ENCODE measurements at places on chromosomes 1 and 21.

GRCh38 chr1:109500941-109501381 is 7.1 kb downstream of the CYB561D1 start:
- no peak for DNase-seq

GRCh38 chr1:246947255-246947654 is 15.5 kb upstream of the AHCTF1 start:
- DNase-seq, result no peak

GRCh38 chr1:63148825-63149645 is 173.3 kb upstream of the FOXD3 start:
- no peak for DNase-seq

DNA sequence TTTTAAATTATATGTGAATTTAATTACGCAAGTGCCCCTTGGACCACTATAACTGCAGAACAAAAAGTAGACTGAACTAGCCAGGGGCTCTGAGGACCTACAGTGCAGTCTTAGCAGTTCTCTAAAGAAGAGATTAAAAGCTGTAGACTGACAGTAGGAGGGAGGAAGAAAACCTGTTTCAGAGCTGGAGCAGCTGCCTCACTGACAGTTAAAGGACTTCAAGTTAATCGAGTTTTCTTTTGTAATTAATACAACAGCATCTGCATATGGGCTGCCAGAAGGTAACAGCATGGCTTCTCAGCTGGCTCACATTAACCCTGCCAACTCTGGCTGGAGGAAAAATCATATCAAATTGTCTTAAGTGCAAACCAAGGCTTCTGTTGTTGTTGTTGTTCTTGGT is 19.9 kb downstream of the DSTYK start:
- DNase-seq, result no peak

DNA sequence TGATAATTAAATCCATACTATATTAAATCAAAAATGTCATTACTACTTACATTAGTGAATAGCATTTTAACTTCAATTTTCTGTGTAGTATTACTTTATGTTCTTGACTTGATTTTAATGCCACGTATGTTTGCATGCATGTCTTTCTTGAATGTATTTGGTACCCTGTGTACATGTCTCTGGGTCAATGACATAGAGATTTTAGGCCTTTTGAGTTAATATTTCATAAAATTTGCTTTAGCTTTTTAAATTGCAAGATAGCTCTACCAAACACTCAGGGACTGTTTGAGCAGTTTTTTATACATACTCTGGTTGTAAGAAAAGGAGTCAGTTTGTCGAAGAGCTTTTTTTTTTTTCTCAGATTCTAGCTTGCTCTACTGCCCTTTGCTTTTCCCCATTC is 1.5 kb downstream of the MLLT11 start:
- no peak for DNase-seq

GRCh38 chr1:20070357-20070756 is 363 bp downstream of the PLA2G5 start:
- no peak for DNase-seq
